ENCODE measurements at places on chromosomes 5 and 9.

DNA sequence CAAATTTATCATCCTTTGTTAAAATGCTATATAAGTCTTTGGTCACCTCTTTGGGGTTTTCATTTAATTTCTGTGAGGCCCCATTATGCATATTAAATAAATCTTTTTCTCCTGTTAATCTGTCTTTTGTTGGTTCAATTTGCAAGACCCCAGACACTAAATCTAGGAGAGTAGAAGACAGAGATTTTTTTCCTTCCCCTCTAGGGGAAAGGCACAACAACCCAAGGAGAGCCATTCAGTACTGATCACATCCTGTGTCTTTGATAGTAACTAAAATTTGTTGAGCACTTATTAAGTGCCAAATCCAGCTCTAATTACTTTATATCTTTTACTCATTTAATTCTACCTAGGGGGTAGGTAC lies 74.4 kb downstream of the ALDH7A1 start:
- DNase-seq = no peak

DNA sequence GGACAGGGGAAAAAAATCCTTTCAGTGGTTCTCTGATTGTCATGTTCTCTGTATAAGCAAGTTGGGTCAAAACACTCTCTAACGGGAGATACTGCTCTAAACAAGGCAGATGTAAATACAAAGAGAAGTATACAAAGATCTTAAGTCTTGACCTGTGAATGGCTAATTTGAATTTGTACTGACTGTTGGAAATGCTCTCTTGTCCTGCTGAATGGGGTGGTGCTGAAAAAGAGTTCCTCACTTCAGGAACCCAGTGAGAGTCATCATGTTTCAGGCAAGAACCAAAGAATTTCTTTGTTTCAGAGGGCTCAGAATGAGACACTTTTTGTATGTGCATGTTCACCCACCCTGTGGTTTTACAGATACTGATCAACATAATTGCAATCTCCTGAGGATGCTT lies 461.0 kb downstream of the NR2F1-AS1 start:
- no peak for DNase-seq

DNA sequence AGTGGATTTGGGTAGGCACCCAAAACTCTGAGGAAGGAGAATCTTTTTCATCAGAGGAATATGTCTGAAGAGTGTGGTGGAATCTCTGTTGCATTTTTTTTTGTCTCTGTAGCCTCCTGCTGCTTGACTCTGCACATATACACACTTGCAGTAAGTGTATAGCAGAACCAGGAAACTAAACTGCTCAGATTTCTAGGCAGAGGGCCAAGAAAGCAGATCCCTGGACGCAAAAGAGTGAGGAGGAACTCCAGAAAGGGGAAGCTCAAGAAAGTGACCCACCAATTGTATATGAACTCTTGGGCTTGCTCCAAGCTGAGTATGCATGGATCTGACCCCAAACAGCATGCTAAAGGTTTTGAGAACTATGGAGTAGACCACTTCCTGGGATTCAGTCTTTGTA lies 181.8 kb downstream of the GADD45G start:
- DNase-seq = no peak

DNA sequence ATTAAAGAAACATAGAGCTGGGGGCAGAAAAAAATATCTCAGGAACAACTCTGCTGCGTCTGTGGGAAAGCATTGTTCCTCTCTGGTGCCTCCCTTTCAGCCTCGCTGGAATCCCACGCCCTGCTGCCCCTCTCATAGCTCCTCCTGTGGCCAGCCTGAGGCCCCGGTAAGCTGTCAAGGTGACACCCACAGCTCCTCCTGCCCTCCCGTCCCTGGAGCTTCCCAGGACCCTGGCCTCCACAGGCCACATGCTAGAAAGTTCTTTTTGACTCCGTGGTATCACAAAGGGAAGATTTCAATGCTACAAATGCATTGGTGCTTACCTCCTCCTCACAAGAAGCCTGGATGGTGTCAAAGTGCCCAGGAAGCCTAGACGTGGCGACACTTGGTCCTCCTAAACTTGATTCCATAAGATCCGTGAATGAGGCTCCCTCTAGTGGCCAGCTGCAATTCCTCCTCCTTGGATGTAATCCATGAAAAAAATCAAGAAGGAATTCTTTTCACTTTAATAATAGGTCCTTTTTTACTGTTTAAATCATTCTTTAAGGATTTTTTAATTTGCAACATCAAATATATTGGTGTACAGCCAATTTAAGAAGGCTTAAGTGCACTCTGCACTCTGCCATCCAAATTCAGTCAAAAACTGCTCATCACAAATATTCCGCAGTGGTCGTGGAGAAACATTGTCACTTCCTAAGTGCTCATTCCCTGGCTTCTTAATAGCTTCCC lies 104.9 kb downstream of the CFAP90 start:
- no peak for DNase-seq

DNA sequence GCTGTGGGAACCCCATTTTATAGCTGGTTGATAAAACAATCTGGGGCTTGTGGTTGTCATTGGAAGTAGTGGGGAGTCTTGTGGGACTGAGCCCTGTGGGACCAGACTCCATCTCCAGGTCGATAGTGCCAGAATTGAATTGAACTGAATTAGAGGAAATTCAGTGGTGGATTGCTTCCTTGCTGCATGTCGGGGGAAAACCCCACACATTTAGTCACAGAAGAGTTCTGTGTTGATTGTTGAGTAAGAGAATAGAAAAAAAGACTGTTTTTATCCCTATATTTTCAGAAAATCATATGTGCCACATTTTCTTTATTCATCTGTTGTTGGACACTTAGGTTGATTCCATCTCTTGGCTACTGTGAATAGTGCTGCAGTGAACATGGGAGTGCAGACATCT lies 209.7 kb downstream of the ARHGEF28 start:
- DNase-seq = no peak

DNA sequence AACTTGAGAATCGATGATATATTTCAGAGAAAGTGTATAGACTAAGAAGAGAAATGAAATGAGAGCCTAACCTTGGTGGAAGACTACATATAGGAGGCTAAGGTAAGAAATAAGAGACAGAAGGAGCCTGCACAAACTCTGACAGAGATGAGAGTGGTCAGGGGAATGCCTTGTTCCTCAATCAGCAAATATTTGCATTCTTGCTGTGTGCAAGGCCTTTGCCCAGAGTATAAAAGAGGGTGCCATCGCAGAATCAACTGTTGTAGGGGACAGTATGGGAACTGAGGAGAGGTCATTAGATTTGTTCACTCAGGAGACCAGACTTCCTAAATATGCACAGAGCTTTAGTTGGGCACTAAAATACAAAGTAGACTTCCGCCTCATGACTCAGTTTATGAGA lies 137.2 kb downstream of the ATG10 start:
- DNase-seq = no peak

DNA sequence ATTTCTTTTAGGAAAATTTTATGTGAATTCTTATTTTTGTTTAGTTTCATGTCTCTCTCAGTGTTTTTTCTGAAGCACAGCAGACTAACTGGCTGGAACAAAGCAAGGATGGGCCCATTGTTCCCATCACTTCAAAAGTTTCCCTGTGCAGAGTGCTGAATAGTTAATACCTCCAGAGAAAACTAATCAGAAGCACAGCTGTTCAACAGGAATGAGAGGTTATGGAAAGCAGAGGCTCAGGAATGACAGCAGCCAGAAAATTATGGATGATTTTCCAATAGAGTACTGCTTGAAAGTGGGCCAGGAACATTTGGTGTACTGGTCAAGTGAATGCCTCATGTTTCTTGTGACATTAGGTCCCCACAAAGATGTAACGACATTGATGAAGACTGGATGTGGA lies 173.0 kb upstream of the TARS1 start:
- no peak for DNase-seq

DNA sequence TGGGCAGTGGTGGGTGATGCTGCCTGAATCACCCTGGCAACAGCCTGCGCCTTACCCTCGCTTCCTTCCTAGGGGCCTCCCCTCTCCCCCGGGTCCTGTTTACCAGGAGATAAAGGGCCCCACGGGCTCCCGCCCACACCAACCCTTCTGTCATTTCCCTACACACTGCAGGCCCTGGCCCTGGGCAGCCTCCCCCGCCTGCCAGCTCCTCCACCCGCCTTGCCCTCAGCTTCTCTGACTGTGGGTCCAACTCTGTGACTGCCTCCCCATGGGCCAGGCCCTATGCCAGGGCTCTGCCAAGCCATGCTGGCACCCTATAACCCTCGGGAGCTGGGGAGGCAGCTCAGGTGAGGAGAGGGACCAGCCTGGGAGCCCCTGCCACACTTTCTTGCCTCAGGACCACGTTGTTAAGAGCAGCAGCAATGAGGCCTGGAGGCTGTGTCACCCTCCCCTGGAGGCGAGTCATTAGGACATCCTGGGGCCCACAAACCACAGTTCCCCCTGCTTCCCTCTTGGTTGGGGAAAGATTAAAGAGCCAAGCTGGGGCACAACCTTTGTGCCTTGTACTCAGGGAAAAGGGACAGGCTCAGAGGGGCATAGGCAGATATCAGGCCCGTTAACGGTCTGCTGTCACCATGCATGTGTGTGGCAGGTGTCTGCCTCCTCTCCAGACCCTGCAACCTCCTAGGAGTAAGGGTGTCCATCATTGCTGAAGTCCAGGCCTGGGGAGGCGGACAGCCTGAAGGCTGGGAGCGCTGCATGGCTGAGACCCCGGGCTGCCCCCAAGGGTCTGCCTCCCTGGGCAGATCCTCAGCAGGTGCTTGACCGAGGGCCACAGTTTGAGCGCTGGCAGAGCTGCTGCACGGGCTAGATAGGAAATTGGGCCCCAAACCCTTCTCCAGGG lies 2.8 kb downstream of the MGAT4B start:
- DNase-seq = no peak

DNA sequence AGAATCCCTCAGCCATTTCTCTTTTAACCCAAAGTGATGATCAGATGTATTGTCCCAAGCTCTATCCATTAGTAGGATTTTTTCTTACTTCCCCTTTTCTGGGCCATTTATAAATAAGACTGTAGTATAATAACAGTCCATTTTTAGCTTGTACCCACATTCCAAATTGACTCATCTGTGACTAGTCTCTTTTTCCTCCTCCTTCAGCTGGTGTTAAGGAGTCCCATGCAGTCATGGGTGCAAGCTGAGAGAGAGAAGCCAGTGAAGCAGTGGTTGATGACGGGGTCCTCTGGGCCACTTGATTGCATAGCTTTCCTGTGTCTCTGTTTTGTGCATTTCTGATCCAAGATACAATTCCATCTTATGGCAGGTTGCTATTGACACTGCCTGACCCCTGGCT lies 476.0 kb upstream of the CD180 start:
- no peak for DNase-seq

GRCh38 chr9:88041447-88041846 lies 67.1 kb upstream of the CDK20 start:
- DNase-seq = no peak

DNA sequence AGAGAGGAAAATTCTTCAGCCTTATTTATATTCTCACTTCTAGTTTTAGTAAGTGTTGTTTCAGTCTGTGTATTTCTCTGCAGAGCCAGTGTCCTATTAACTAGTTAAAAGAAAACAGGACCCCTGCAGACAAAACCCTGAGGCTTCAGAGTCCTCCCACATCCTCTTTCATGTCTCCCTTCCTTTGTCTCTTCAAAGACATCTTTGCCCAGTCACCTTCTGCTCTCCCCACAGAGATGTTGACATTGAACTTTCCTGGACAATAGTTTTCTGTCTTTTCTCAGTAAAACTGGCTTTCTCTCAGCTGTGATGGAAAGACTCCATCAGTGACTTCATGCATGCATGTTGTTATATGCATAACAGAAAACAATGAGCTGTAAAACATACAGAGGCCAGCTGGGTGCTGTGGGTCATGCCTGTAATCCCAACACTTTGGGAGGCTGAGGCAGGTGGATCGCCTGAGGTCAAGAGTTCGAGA lies 20.2 kb downstream of the GRAMD2B start:
- no peak for DNase-seq

DNA sequence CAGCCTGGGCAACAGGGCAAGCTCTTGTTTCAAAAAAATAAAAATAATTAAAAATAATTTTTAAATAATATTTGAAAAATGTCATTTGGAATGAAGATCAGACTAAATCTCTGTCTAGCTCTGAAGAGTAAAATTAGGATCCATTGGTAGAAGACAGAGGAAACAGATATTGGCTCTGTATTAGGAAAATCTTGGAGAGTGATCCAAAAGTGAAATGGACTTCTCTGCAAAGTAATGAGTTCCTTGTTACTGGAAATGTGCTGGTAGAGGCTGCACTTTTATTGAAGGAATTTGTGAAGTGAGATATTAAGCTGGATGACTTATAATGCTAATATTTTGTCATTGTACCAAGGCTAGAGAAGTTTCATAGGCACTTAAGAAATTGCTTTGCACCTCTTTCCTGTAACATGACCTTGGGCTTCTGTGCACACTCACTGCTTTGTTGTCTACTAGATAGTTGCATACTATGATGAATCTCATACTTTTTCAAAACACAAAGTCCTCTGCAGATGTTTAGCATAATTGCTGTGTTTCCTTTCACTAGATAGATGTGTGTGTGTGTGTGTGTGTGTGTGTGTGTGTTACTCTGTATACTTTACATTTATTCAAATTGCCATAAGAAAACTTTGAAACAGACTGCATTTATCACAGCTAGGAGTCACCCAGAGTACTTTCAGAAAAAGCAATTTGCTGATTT lies 13.1 kb downstream of the THBS4 start:
- DNase-seq = no peak

DNA sequence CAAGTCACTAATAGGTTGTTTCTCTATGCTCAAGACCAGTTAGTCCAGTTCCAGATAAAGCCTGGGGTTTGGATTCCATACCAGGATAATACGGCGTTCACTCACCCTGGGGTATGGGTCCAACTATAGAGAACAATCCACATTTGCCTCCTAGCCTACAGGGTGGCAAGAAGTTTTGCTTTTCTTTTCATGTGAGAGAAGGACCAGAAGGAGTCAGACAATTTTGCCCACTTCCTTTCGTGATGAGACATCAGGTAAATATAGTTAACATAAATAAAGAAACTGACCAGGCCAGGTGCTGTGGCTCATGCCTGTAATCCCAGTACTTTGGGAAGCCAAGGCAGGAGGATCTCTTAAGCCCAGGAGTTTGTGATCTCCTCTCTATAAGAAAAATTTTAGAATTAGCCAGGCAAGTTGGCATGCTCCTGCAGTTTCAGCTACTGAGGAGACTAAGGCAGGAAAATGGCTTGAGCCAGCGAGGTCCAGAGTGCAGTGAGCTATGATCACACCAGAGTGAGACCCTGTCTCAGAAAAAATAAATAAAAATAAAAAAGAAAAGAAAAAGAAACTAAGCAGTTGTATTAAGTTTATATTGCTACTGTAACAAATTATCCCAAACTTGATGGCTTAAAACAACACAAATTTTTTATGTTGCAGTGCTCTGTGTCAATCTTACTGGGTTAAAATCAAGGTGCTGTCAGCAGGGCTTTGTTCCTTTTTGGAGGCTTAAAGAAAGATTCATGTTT lies 7.5 kb upstream of the REEP5 start:
- DNase-seq = no peak

GRCh38 chr9:117454711-117455110 lies 39.9 kb upstream of the ASTN2 start:
- DNase-seq = no peak

- DNase-seq = no peak
These were observed 3.7 kb upstream of the RAI14 start for GRCh38 chr5:34652466-34652865.

DNA sequence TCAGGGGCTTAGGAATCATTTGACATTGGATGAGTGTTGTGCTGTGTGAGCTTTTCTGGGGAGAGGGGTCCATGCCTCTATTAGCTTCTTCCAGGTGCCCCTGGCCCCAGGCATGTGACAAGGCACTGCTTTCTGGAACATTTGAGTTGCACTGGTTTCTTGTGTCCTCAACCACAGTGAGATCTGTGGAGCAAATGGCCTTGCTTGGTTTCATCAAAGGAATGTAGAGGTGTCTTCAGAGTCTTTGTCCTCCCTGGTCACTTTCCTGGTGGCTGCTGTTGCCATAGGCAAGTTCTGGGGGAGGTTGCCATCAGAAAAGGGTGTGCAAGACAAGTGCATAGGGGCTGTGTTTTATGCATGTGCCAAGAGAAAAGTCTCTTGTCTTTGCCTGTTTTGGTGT lies 157.5 kb downstream of the MACROH2A1 start:
- no peak for DNase-seq
